ENCODE measurements at places on chromosomes 4 and X.

DNA sequence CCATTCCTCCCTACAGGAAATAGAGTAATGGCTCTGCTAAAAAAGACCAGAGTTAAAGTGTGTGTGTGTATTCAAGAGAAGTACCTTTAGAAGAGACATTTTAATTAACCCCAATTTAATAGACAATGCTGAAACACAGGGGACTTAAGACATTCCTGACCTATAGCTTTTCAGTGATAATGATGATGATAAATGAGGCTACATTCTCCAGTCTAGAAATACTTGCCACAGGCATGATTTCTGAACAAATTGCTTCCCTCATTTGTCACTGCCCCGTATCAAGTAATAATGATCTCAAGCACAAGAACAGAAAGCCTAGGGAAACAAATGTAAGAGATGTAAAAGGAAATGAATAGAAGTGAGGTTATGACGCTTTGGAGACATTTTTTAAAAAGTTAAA, 117.1 kb downstream of the UNC5C start:
- DNase-seq = no peak

DNA sequence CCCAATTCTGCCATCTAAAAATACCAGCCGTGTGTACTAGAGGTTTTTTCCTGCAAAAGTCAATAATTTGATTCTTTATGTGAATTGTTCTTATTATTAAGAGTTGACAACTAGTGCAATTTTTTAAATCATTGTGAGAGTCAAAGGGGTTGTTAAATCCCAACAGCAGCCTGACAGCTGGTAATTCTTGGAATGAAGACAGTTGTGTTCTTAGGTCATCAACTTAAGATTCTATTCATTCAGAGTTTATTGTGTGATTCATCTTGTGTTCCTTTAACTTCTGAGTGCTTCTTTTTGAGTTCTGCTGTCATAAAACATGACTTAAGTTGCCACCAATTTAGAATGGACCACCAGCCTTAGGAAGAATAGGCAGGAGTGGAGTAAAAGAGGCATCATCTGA, 329.0 kb downstream of the NAF1 start:
- no peak for DNase-seq

GRCh38 chr4:60590116-60590515, 610.0 kb upstream of the ADGRL3 start:
- no peak for DNase-seq

- peak; percentile 63 for DNase-seq
Observed at GRCh38 chr4:37978248-37978924, 18.2 kb downstream of the PTTG2 start.

- no peak for DNase-seq
Observed at GRCh38 chr4:169993531-169993930, 32.7 kb downstream of the MFAP3L start.

- no peak for DNase-seq
Observed at GRCh38 chr4:5799406-5799805, 88.4 kb downstream of the EVC start.

GRCh38 chrX:31555506-31555905, 483.7 kb upstream of the FTHL17 start:
- no peak for DNase-seq

GRCh38 chr4:169604131-169604900, 8.1 kb downstream of the NEK1 start:
- peak; percentile 34 for DNase-seq

- DNase-seq = no peak
Observed at GRCh38 chr4:123421937-123422781, 25.6 kb downstream of the SPRY1 start.

- no peak for DNase-seq
Observed at GRCh38 chr4:22754116-22754515, 61.4 kb downstream of the GBA3 start.

DNA sequence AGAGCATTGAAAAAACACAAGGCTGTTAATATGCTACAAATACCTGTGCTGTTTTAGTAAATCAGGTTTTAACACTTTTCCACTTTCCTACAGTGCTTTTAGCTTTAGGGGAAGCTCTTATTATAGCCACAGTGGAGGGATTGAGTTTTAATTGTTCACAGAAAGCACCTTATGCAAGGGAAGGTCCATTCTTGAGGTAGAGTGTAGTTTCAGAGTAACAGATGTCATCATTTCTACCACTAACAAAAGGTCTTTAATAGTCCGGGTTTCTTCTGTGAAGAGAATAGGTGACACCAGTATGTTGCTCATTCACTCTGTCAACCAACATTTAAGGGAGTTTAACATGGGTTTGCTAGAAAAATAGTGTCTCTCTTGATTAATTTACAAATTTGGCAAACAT, 104.4 kb downstream of the STIM2 start:
- no peak for DNase-seq

GRCh38 chrX:48676893-48677270, 6.7 kb upstream of the WAS start:
- DNase-seq = no peak

- no peak for DNase-seq
Observed at GRCh38 chr4:681736-682451, 7.1 kb downstream of the SLC49A3 start.

- DNase-seq = peak; percentile 60
Observed at GRCh38 chr4:56215901-56216300, 171.4 kb downstream of the AASDH start.
